ENCODE measurements at places on chromosomes 2 and 18. TPM values are rescaled to one million over a fixed set of nuclear protein-coding genes. Genes with fewer than 3 reads are reported as not detected.

The BCL11A gene
- 5.6 TPM for total RNA-seq

The ANKRD36 gene
- total RNA-seq, result 11.1 TPM

The NFE2L2 gene
- 30.2 TPM for total RNA-seq

The LINC00305 gene
- not detected for total RNA-seq

The UPP2 gene
- not detected for total RNA-seq

The TCF23 gene
- total RNA-seq, result not detected

The IGFBP5 gene
- total RNA-seq, result 141 TPM

The DYNC2LI1 gene
- 24.3 TPM for total RNA-seq

Data from mesangial cell (primary cell).